HL-60 (cell line): ENCODE measurements at places on chromosomes 13 and 19.
A peak's percentile ranks its signal among the peaks of the same experiment; 100 is the strongest.

DNA sequence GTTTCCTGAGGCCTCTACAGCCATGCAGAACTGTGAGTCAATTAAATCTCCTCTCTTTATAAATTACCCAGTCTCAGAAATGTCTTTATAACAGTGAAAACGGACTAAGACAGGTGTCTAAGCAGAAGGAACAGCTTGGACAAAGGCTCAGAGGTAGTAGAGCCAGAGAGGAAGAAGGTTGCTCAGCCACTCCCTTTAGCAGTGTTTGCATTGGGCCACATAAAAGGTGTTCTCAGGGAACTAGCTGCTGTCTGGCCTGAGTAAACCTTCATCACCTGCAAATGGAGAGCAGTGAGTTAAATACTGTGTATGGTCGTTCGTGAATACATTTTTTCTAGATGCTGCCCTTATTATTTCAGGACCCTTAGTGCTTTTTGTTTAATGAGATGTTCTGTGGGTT, 383.4 kb downstream of the EFNB2 start:
- DNase-seq, result no peak

DNA sequence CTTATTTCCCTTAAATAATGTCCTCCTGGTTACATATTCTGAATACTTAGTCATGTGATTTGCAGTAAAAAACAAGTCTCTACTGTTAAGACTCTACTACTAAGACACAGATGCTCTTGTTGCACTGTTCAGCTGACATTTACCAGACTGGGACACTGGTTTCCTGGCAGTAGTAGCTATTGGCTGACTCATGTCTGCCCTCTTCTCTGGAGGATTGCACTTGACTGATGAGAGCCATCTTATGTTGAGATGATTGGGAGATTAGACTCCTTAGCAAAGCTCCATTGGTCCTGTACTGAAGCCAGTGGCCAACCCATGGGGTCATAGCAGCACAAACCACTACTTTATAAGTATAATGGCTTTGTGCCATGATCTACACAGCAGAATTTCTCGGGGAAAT, 1672.6 kb upstream of the PCDH20 start:
- no peak for DNase-seq

GRCh38 chr13:98207416-98207815, 30.3 kb upstream of the RNF113B start:
- DNase-seq, result no peak

GRCh38 chr13:23357349-23357748, 76.2 kb downstream of the SACS start:
- DNase-seq, result no peak

- DNase-seq, result peak; percentile 88
These were observed 693 bp upstream of the TMED1 start for GRCh38 chr19:10836479-10837330.

DNA sequence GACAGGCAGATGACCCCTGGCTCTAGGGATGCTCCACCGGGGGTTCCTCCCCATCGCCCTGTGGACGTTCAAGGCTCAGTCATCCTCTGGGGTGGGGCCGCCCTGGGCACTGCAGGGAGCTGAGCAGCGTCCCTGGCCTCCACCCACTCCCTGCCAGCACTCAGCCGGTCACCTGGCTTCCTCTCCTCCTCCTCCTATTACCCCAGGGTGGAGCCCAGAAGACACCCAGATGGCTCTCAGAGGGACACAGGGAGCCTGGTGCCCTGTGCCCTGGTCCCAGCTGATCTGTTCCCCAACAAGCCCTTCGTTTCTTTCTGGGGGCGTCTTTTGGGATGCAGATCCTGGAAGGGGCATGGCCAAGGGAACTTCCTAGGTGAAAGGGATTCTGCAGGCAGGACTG, 3.7 kb upstream of the MKNK2 start:
- no peak for DNase-seq

- DNase-seq, result no peak
These were observed 97.3 kb upstream of the MCF2L start for GRCh38 chr13:112871742-112872141.

DNA sequence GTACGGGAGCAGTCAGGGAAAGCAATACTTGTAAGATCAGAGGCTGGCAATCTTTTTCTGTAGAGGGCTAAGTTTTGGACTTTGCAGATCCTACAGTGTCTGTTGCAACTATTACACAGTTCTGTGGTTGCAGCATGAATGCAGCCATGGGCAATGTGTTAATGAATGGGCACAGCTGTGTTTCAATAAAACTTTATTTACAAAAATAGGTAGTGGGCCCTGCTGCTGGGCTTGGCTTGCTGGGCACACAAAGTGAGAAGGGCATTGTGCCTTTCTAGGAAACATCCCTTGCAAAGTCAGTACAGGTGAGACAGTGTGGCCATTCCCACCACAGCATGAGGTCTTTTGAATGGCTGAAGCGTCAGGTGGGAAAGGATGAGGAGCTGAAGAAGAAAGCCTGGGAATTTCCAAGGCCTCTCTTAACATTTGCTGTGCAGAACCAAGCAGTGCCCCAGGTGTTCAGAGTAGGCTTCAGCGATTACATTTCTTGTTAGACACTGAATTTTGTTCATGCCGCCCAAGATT, 9.1 kb downstream of the KL start:
- no peak for DNase-seq

- DNase-seq, result no peak
These were observed 4.0 kb downstream of the EBI3 start for GRCh38 chr19:4233282-4233853.

DNA sequence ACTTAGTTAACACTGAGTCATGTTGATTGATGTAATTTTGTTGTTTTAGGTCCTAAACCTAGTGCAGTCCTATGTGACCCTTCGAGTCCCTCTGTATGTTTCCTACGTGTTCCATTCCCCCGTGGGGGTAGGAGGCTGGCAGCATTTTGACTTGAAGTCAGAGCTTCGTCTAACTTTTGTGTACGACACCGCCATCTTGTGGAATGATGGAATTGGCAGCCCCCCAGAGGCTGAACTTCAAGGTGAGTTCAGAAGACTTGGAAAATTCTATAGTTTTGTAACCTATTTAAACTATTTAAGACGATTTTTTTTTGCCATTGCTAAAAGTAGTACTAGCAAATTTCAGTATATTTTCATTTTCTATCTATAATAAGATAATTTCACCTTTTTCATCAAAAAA, 117.9 kb downstream of the STOML3 start:
- peak; percentile 43 for DNase-seq

DNA sequence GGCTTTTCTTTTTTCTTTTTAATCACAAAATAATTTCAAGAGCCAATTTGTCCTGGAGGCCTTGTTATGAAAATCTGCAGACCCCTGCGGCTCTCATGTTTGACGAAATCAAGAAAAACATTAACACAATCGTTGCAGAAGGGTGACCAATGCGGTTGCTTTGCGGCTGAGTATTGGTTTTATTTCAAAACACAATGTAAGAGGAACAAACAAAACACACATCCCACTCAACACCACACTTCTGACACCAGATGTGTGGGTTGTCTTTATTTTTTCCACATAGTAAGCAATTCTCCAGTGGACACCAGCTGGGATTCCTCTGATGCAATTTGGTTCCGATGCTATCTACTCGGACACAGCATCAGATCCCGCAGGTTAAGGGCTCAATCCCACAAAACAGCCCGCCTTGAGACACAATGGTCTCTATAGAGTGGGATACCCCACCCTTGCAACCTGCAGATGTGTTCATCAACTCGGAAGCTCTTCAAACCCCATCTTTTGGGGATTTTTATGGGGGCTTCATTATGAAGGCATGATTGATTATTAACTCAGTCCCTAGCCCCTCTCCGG, 21.9 kb upstream of the CCDC124 start:
- peak; percentile 16 for DNase-seq

DNA sequence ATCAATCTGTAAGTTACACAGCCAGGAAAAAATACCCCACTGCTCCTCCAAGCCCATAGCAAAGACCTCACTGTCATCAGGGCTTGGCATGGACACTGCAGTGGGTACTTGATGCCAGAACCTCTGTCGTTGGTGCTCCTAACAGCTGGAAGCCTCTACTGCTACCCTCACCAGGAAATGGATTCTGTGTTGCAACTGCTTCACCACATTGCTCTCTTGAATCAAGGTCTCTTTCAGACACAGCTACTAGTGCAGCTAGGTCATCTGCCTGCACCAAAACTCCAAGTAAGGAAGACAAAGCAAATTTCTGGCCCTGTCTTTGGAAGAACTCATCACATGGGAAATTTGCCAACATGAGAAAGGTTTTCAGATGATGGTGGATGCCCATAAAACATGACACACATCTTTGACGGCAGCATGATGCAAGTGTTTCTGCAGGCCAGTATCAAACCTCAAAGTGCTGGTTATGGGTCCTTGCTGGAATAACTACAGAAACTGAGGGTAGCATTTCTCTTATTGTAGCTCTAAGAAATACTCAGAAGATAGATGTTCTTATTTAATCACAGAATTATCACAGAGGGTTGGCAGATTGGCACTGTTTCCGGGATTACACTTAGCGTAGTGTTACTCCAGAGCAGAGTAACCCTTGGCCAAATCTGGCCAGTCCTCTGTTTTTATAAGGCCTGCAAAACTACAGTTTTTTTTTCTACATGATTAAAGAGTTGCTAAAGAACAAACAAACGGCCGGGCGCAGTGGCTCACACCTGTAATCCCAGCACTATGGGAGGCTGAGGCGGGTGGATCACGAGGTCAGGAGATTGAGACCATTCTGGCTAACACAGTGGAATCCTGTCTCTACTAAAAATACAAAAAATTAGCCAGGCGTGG, 12.9 kb upstream of the PCCA start:
- DNase-seq, result no peak

GRCh38 chr13:112602189-112602588, 14.2 kb upstream of the TUBGCP3 start:
- no peak for DNase-seq

DNA sequence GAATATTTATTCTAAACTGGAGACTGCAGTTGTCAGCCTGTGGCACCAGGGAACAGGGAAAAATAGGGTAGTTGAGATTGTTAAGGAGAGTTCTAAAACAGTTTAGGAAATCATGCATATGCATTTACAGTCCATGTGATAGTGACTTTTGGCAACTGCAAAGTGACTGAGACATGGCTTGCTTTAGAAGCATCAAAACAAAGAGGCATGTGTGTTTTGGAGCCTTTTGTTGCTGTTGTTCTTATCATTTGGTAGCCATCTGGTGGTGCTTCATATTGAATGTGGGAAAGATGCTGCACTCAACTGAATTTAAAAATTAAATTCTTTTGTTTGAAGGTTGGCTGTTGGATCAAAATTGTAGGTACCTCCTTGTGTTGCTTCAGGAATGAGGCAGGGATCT, 10.2 kb upstream of the EBPL start:
- no peak for DNase-seq

DNA sequence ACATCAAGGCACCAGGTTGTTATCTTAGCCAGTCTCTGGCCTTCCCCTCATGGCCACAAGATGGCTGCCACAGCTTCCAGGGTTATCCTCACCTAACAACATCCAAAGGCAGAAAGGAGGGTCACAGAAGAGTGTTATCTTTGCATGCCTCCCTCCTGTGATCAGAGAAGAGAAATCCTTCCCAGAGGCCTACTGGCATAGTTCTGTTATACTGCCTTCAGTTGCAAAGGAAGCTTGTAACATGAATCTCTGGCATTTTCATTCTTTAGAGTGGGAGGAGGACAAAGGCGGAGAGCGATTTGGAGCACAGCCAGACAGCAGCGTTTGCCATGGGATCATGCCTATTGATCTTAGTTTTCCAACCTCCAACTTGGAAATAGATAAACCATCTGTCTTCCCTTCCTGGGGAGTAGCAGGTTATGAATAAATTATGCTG, 135.7 kb downstream of the DNAJC15 start:
- DNase-seq, result no peak

DNA sequence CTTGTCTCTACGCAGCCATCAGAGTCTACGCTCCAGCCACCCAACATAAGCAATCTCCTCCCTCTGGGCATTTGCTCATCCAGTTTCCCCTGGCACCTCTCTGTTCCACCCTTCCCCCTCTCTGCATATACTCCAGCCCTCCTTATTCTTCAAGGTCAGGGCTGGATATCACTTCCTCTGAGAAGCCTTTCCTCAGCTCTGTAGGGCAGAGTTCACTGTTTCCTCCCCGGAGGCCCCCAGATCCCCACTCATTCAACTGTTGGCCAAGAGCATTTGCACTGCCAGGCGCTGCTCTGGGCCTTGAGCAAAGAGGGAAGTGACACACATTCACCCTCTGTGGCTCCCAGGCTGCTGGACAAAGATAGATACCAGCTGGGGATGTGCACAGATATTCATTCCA, 3.3 kb downstream of the FCGRT start:
- DNase-seq, result peak; percentile 98

DNA sequence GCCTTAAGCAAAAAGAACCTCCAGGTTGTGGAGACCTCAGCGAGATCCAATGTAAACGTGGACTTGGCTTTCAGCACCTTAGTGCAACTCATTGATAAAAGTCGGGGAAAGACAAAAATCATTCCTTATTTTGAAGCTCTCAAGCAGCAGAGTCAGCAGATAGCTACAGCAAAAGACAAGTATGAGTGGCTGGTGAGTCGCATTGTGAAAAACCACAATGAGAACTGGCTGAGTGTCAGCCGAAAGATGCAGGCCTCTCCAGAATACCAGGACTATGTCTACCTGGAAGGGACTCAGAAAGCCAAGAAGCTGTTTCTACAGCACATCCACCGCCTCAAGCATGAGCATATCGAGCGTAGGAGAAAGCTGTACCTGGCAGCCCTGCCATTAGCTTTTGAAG, 58.5 kb downstream of the ARHGAP35 start:
- no peak for DNase-seq

GRCh38 chr13:79679334-79679733, 198.4 kb downstream of the NDFIP2 start:
- peak; percentile 36 for DNase-seq

DNA sequence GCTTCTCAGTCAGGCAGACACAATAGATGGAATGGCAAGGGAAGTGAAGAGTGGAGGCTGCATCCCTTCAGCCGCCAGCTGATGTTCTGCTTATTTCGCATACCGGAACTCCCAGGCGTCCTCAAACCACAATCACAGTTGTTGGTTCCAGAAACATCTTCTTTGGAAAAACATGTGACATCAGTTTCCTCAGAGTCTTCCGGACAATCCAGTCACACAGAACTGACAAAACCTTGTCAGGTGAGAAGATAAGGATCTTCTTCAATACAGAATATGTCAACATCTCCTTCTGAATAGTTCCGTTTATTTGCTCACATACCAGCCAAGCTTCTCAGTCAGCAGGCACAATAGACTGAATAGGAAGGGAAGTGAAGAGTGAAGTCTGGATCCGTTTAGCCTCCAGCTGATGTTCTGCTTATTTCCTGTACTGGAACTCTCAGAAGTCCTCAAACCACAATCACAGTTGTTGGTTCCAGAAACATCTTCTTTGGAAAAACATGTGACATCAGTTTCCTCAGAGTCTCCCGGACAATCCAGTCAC, 45.1 kb upstream of the CEACAM21 start:
- peak; percentile 70 for DNase-seq

- no peak for DNase-seq
These were observed 162.4 kb downstream of the FOXO1 start for GRCh38 chr13:40503966-40504591.

- peak; percentile 72 for DNase-seq
These were observed 4.7 kb upstream of the SIGLECL1 start for GRCh38 chr19:51246164-51246552.

DNA sequence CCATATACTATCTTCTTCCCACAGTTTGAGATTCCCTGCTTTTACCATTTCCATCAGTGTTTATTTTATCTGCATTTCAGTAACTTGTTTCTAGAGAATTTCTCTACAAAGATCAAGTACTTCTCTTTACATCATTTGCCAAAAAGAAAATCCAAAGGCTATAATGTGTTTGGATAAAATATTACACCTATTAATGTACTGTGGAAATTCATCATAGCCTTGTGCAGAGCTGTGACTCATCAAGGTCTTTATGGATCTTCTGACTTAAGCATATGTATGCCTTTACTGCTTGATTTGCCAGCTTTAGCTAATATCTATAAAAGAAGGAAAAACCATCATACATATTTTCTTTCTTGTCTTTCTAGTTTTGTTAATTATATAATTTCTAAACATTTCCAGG, 9.6 kb upstream of the HTR2A start:
- DNase-seq, result no peak
